Activated CD4-positive, alpha-beta T cell treated with anti-CD3 and anti-CD28 coated beads for 36 hours (primary cell): ENCODE measurements at places on chromosomes 16 and 17. TPM values are rescaled to one million over a fixed set of nuclear protein-coding genes. Genes with fewer than 3 reads are reported as not detected.

Gene PABPN1L
- total RNA-seq: not detected

Gene CA5A
- not detected for total RNA-seq

DNA sequence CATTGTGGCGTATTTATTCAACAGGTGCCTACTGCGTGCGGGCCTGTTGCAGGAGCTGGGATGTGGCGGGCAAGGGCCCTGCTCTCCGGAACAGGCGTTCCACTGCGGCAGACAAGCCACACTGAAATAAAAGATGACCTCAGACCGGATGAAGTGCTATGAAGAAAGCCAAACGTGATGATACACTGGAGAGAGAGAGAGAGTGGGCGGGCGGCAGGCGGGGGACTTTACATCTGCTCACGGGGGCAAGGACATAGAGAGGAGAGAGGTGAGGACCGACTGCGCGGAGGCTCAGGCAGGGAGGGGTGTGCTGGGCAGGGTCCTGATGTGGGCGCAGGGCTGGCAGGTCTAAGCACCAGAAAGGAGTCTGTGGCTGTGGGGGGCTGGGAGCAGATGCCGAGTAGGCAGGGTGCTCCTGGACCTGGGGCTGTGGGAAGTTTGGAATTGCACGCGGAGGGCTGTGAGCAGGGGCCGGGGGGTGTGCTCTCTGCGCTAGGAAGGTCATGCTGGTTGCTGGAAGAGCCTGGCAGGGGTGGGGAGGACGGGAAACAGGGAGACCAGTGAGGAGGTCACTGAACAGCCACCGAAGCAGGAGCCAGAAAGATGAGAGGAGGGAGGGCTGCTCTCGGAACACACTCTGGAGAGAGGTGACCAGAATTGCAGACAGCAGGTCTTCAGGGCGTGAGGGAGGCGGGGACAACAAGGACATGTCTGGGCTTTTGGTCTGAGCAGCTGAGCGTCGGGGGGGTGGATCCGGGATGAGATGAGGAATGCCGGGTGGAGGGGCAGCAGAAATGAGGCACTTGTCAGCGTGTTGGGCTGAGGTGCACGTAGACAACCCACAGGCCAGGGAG, 9.9 kb downstream of the MXRA7 start:
- no peak overlapping the region for H3K27ac ChIP-seq
- no peak for DNase-seq
- peaks cover 6% of the 10 kb centered on the region for H3K4me1 ChIP-seq
- no peaks in the 10 kb centered on the region for H3K27me3 ChIP-seq

DNA sequence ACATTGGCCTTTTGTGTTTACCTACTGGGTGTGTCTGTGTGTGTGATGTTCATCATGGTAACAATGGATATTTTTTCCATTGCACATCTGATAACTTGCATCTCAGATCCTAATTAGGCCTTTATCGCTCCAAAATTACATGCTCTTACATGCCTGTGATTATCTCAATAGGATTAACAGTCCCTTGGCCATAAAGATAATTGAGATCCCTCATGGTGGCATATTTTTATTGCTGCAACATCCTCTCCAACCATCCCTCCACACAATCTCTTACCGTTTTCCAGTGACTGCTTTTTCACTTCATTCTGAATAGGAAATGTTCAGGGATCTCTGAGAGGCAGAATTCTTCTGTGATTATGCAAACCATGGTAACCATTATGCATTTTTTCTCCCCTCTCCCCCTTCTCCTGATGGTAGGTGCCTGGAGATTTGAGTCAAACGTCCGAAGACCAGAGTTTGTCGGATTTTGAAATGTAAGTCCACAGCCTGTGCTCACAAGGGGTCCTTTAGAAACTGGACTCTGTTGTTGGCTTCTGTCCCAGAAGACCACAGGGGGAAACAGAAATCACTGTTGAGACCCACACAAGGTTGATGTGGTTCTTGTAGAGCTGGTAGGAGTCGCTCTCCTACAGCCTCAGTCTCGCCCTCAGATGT, 405.5 kb downstream of the CPPED1 start:
- H3K27me3 ChIP-seq: no peaks in the 10 kb centered on the region
- H3K36me3 ChIP-seq: peaks cover 3% of the 10 kb centered on the region
- no peaks in the 10 kb centered on the region for H3K4me1 ChIP-seq
- DNase-seq: no peak
- no peak overlapping the region for H3K4me3 ChIP-seq

- no peak overlapping the region for H3K4me3 ChIP-seq
- H3K27ac ChIP-seq: peak overlapping the region; percentile 89
- H3K4me1 ChIP-seq: peaks cover 23% of the 10 kb centered on the region
These were observed 23.6 kb downstream of the SEZ6 start for GRCh38 chr17:28982131-28982793.

DNA sequence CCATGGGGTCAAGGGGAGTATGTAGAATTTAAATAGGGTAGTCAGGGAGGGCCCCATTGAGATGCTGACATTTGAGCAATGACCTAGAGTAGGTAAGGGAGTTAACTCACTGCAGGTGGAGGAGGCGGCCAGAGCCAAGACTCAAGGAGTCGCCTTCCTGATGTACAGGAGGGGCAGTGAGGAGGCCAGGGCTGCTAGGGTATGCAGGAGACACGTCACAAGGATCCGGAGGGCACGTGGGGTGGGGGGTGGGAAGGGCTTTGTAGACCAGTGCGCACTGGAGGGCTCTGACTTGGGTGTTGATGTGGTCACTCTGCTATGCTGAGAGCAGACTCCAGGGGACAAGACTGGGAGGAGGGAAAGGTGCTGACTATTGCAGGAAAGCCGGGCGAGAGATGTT, 37.5 kb downstream of the SPECC1 start:
- no peaks in the 10 kb centered on the region for H3K36me3 ChIP-seq
- H3K4me1 ChIP-seq: peaks cover 3% of the 10 kb centered on the region
- H3K27me3 ChIP-seq: peaks cover 6% of the 10 kb centered on the region
- H3K4me3 ChIP-seq: no peak overlapping the region
- no peak for DNase-seq

DNA sequence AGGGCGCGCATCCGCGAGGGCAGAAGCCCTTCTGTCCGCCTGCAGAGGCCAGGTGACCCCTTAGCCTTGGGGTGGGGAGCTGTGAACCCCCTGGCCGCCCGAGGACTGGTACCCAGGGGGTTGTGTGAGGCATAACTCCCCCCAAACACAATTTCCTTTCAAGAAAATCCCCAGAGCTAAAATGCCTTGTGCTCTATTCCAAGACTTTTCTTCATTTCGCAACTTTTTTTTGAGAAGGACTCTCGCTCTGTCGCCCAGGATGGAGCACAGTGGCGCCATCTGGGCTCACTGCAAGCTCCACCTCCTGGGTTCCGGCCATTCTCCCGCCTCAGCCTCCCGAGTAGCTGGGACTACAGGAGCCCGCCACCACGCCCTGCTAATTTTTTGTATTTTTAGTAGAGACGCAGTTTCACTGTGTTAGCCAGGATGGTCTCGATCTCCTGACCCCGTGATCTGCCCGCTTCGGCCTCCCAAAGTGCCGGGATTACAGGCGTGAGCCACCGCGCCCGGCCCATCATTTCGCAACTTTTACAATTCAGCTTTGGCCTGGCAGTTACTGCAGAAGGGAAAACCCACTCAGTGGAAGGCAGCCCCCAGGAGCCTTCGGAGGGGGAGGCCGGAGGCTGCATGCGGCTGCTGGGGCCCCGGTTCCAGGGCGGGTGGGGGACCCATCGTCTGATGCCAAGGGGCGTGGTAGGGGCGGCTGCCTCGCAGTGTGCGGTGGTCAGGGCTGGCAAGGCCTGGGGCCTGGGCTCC, 963 bp upstream of the APRT start:
- peak overlapping the region; percentile 90 for H3K27ac ChIP-seq
- peak overlapping the region; percentile 86 for H3K4me3 ChIP-seq
- H3K36me3 ChIP-seq: peaks cover 34% of the 10 kb centered on the region
- peak; percentile 68 for DNase-seq
- peaks cover 22% of the 10 kb centered on the region for H3K4me1 ChIP-seq

- H3K36me3 ChIP-seq: no peaks in the 10 kb centered on the region
- H3K27me3 ChIP-seq: no peaks in the 10 kb centered on the region
- no peak overlapping the region for H3K27ac ChIP-seq
- no peak overlapping the region for H3K4me3 ChIP-seq
- peaks cover 28% of the 10 kb centered on the region for H3K4me1 ChIP-seq
- DNase-seq: no peak
These were observed 1.6 kb downstream of the ITGAE start for GRCh38 chr17:3799181-3799945.

- H3K4me3 ChIP-seq: no peak overlapping the region
- no peaks in the 10 kb centered on the region for H3K27me3 ChIP-seq
- no peaks in the 10 kb centered on the region for H3K4me1 ChIP-seq
- no peak overlapping the region for H3K27ac ChIP-seq
- no peak for DNase-seq
These were observed 13.2 kb downstream of the UTP4 start for GRCh38 chr16:69145658-69146057.
